ENCODE measurements at places on chromosomes 5 and 9. TPM values are rescaled to one million over a fixed set of nuclear protein-coding genes. Genes with fewer than 3 reads are reported as not detected.

DNA sequence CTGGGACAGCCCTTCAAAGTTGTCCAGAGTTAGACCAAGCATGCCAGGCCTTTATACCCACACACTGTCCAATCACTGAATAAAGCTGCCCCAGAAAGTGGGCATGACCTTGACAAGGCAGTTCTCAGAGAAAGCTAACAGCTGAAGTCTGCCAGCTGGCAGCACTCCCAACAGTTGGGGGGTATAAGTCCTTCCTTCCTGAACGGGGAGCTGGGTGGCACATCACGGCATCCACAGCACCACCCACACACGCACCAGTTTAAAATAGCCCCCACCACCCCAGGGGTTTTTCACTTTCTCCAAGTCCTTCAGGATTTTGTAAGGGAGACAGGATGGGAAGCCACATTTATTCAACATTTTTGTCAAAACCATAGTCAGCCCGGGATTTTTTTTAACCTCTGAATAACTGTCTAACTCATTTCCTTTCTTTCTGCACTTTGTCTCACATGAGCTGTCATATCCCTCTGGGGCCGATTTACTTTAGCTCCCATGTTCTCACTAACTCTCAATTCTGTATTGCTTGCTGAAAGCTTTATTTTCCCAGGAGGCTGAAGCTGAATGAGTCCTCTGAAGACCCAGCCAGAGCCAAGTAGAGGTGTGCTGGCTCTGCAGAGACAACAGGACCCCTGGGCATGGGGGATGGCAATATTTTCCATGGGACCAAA lies 15.4 kb downstream of the FAM81B start:
- H3K27me3 ChIP-seq = no peaks in the 10 kb centered on the region
- no peak overlapping the region for H3K4me3 ChIP-seq
- H3K36me3 ChIP-seq = no peaks in the 10 kb centered on the region
- no peak overlapping the region for H3K27ac ChIP-seq

DNA sequence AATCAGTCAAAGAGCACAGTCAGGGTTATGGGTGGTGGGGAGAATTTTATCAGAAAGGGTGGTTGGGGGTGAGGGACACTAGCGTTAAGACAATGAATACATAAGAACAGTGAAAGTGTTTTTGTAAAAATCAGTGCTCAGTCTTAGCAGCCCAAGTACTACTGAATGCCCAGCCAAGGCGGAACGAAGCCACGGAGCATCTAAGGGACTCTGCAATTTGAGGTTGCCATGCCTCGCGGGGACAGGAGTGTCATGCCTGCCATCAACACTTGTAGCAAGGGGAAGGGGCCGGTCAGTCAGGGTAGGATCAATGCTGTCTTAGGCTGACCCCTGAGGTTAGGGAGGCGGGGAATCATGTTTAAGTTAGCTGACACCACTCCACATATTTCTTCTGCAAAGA lies 13.3 kb downstream of the FSTL4 start:
- DNase-seq = no peak
- H3K4me3 ChIP-seq = no peak overlapping the region
- no peaks in the 10 kb centered on the region for H3K4me1 ChIP-seq
- H3K36me3 ChIP-seq = no peaks in the 10 kb centered on the region

GRCh38 chr9:38292480-38292879 lies 100.0 kb upstream of the ALDH1B1 start:
- H3K27ac ChIP-seq = no peak overlapping the region
- no peak overlapping the region for H3K4me3 ChIP-seq
- H3K36me3 ChIP-seq = no peaks in the 10 kb centered on the region
- H3K4me1 ChIP-seq = no peaks in the 10 kb centered on the region

- no peak overlapping the region for H3K4me3 ChIP-seq
- no peaks in the 10 kb centered on the region for H3K36me3 ChIP-seq
Measured at GRCh38 chr5:42929871-42930270, 110.2 kb downstream of the ANXA2R start.

CCL21 gene
- total RNA-seq = not detected

USP20 gene
- 4.4 TPM for total RNA-seq

ANKRD18A gene
- total RNA-seq = 5.9 TPM

- no peaks in the 10 kb centered on the region for H3K4me1 ChIP-seq
- H3K36me3 ChIP-seq = no peaks in the 10 kb centered on the region
- H3K27me3 ChIP-seq = no peaks in the 10 kb centered on the region
- no peak overlapping the region for H3K27ac ChIP-seq
- H3K4me3 ChIP-seq = no peak overlapping the region
Measured at GRCh38 chr5:63959177-63959982, 2.9 kb downstream of the HTR1A start.

SNCAIP gene
- not detected for total RNA-seq

NIPSNAP3A gene
- total RNA-seq = 23.8 TPM

All from HepG2 (cell line).